Breast epithelium (tissue), 4 donors: ENCODE measurements at places on chromosomes 3 and 15. TPM values are rescaled to one million over a fixed set of nuclear protein-coding genes. Genes with fewer than 3 reads are reported as not detected.

- DNase-seq = no peak
These were observed 68.0 kb upstream of the HES1 start for GRCh38 chr3:194067949-194068362.

GRCh38 chr3:197392961-197393360 is 94.5 kb upstream of the DLG1 start:
- DNase-seq = no peak

- no peak for DNase-seq
These were observed 7.7 kb downstream of the MAP6D1 start for GRCh38 chr3:183817639-183818038.

DNA sequence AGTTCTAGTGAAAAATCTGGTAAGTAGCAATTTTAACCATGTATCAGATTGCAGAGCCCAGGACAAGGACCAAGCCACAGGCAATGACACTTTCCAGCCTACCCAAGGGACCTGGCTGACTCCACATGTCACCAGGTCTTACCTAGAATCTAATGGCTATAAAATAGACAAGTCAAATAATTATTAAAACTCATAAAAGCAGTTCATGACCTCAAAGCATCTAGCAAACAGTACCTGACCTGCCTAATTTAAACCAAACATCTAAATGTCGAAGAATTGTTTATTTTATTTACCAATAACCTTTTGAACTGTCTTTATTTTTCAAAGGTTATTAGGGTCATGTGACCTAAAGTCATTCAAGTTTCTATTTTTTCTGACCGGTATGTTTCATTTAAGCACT is 35.6 kb upstream of the MKRN3 start:
- no peak for DNase-seq

DNA sequence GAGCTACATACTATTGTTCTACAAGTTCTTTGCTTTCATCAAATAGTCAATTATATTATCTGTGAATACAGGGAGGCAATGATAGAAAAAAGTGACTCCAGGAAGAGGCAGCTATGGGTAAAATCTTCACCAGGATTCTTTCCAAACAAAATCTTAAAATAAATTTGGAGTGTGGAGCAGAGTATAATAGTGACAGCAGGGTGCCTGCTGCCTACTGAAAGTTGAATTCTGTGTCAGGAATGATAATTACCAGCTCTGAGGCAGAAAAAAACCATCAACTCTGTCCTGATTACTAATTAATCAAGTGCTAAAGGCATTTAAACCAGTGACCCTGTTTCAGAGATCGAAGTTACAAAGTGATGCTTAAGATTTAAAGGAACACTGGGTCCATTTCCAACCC is 148.0 kb downstream of the DIPK2A start:
- DNase-seq = no peak

- DNase-seq = peak; percentile 67
These were observed 111.2 kb upstream of the MCTP2 start for GRCh38 chr15:94119923-94120775.

DNA sequence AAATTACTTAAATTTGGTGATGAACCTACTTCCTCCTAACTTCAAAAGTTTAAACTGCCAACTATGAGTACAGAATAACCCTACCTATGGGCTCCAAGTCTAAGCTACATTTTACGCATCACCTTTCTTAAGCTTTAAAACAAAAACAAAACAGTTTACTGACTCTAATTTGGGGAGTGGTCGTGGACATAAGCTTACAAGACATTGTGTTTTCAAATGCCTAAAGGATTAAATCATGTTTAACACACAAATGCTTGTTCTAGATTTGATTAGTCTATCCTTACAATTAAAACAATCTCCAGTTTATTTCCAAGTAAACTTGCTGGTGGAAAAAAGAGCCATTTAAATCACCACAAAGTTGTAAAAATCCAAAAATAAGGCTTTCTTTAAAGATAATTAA is 62.2 kb downstream of the UACA start:
- DNase-seq = no peak

CCDC54 gene
- not detected for total RNA-seq
